Activated T-cell treated with anti-CD3 and anti-CD28 coated beads, Interleukin-2, amount 50 U/mL, for 72 hours (primary cell): ENCODE measurements at places on chromosomes 11 and 22.

- DNase-seq: no peak
Measured at GRCh38 chr11:83105168-83105567, 33.5 kb upstream of the RAB30 start.

DNA sequence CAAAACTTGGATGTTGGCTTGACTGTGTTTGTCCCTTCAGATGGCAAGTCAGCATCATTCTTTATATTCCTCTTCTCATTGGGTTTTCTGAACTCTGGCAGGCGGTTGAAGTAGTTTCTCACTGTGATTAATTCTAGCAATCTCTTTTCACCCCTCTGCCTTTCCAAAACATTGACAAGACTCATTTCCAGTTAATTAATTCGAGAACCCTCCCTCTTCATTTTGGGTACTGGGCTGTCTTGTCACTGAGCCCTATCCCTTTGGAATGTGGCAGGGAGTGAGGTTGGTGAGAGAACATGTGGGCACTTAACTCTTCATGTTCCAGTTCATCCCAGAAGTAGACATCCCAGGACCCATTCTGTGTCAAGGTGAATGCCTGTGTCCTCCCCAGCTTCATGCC lies 133.0 kb downstream of the WNT7B start:
- no peak for DNase-seq

DNA sequence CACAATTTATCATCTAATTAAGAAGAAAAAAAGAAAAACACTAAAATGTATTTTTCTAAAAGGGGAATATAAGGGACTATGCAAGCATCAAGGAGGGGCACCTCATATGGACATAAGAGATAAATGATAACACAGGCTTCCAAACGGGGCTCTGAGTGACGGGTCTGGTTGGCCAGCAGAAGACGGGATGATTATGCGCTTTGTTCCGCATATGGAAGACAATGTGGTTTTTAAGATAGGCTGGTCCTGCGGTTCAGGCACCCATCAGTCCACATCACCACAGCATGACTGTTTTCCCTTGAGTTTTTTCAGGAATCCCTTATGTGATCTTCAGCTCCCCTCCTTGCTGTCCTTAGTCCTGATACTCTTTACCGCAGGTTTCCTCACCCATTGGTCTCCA lies 404.6 kb downstream of the OPCML start:
- DNase-seq: no peak

DNA sequence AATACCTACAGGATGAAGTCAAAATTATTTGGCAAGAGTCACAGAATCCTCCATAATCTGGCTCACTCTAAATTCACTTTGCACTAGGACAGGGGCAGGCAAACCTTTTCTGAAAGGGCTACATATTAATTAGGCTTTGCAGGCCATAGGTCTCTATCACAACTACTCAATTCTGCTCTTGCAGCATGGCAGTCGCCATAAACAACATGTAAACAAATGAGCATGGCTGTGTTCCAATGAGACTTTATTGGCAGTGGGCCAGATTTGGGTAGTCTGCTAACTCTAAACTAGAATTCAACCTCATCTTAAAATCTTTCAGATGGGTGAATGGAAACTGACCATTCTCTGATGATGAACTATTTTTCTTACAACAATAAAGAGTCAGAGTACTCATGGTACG lies 5.8 kb downstream of the THRSP start:
- no peak for DNase-seq

DNA sequence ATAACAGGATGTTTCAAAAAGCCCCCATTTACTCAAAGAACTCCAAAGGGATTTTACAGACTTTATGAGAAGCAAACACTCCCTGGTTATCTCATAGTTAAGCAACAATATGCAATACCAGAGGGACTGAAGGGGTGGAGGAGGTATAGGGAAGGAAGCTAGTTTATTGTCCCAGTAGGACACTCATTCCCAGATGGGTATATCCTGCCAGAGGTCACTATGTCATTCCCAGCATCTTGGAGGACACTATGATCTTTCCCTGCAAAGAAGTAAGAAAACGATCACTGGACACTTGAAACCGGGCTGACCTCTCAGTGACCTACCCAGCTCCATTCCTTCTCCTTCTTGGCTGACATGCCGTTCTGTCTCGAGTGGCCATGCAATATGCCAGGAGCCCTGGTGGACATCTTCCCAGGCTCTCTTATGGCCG lies 114.5 kb downstream of the NAT10 start:
- no peak for DNase-seq

DNA sequence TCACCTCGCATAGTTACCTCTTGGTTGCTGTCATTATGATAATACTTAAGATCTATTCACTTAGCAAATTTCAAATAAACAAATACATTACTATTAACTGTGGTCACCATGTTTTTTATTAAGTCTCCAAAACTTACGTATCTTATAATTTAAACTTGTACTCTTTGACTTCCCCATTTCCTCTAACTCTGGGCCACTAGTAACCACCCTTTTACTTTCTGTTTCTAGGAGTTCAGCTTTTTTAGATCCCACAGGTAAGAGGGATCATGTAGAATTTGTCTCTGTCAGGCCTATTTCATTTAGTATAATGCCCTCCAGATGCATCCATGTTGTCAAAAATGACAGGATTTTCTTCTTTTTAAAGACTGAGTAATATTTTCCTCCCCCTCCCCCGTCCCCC lies 212.4 kb upstream of the C11orf87 start:
- no peak for DNase-seq
